CD8-positive, alpha-beta T cell (primary cell): ENCODE measurements at places on chromosomes 2 and 18.

DNA sequence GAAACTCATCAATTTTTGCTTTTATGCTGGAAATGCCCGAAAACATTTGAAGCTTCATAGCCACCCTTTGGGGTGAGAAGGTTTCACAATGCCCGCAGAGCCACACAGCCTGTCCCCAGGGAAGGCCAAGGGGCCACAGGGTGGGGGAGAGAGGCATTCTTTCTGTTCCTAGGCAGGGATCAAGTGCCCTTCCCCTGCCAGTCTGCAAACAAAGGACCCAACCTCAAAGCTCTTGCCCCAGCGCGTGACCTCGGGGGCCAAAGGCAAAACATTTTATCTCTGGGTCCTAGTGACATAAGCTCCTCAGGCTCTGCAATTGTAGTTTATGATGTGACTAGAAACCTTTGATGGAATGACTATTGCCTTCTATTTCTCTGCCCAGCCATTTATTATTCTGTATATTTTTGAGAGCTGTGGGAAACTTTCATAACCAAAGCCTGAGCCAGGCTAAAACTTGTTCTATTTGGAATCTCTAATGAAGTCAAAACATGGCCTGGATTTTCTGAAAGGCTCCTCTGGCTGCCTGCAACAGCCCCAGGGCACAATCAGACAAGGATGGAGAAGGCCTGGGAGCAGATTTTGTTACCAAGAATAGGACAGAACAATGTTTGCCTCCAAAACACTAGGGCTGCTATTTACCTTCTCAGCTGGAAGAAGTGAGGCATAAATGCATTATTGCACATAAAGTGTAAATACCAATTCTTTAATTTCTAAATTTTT, 137.2 kb upstream of the KCTD1 start:
- no peak for DNase-seq

- no peak for DNase-seq
Measured at GRCh38 chr18:48061781-48062570, 131.5 kb upstream of the SMAD2 start.

GRCh38 chr2:69059731-69060290, 46.8 kb downstream of the ANTXR1 start:
- DNase-seq: no peak

DNA sequence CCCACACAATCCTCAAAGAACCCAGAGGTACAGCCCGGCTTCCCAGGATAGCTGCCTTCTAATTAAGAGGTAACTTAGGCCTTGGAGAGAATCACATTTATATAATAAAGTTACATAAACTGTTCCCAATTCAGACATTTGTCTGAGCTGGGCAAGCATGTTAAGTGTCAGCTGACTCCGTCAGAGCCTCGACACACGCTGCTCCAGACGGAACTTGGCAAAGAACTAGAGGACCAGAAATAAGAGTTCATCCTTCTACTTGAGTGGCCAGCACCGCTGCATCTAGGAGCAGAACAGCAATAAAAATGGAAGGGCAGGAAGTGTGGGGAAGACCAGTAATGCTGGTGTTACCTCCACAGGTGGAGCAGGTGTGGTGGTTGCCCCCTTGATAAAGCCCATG, 80.5 kb downstream of the MYO5B start:
- no peak for DNase-seq

DNA sequence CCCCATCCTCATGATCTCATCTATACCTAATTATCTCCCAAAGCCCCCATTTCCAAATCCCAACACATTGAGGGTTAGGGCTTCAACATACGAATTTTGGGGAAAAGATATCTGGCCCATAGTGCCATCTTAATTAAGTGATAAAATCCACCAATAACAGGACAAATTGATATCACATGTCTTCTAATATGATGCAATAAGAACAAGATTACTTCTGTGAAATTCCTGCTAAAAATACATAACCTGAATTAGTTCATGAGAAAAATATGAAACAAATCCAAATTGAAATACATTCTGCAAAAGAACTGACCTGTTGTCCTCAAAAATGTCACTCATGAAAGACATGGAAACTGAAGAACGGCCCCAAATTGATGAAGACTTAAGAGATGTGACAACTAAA, 28.8 kb downstream of the FOXI3 start:
- DNase-seq: no peak

GRCh38 chr2:219744600-219744999, 117.2 kb downstream of the SLC4A3 start:
- no peak for DNase-seq

DNA sequence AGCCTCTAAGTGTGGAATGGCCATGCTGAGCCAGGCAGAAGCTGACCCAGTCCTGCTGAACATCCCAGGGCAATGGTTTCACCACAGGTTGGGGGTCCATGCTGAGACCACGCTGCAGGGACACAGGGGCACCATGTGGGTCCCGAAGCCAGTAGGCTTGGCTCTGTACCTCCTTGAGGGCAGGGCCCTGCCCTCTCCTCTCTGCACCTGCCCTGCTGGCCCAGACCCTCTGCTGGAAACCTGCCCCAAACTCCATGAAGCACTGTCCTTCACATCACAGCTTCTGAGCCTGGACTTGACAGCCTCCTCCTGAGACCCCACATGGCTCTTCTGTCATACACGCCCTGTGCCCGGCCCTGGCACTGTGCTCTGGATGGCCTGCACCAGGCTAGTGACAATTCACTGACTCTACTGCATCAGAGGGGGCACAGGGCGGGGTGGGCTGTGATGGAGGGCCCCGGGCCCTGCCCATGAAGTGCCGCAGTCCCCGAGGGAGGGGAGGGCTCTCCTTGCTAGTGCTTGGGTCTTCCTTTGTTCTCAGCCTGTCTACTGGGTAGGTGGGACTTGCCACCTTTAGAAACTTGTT, 24.7 kb downstream of the HS6ST1 start:
- DNase-seq: no peak

GRCh38 chr2:238513346-238513745, 86.6 kb downstream of the ASB1 start:
- no peak for DNase-seq

- DNase-seq: no peak
Measured at GRCh38 chr2:15278296-15278695, 282.8 kb downstream of the NBAS start.

DNA sequence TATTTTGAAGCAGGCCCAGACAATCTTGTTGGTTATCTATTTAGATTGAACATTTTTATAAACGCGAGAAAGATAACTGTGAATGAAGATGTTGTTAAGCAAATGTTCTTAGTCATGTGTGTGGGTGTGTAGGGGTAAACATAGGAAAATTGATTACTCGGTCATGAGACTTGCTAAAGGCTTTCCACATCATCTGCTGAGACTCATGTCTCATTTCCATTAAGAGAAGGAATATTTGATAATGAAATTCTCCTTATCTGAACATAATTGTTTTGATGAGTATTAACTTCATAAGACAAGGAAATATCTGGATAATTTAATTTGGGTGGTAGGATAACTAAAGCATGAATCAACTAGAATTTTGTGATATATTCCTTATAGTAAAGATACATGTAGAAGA, 19.7 kb downstream of the CCDC102B start:
- DNase-seq: no peak

DNA sequence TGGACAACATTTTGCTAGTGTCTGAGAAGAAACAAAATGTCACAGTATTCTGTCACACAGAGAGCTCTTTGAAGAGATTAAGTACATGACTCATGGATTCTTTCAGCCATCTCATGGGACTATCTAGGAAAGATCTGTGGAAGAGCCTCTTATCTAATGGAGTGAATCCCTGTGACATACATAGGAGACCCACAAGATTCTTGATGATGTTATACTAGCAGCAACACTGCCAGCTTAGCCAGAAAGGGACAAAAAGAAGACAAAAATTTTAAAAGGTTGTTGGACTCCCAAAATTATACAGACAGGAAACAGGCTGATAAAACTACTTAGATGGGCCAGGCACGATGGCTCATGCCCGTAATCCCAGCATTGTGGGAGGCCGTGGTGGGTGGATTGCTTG, 143.3 kb upstream of the MGAT5 start:
- no peak for DNase-seq

DNA sequence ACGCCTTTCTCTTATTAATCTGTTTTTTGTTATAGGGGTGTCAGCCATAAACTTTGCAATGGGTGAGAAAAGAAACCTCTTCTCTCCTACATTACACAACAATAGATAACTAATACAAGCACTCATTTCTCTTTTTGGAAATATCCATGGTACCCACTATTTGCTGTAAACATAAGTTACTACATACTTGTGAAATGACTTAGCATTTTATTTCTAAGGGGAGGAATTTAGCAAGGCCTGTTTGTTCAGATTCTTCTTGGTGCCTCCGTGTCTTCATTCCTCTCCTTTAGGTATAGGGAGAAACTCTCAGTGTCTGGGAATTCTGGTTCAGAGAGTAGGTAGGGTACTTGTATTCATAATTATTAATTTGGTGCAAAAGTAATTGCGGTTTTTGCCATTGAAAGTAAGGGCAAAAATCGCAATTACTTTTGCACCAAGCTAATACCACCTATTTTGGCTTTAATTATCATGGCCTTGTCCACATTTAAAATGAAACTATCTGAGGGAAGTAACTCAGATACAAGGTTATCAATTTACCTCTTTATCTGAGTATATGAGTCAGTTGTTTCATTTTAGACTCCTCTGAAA, 134.8 kb downstream of the MREG start:
- DNase-seq: no peak

DNA sequence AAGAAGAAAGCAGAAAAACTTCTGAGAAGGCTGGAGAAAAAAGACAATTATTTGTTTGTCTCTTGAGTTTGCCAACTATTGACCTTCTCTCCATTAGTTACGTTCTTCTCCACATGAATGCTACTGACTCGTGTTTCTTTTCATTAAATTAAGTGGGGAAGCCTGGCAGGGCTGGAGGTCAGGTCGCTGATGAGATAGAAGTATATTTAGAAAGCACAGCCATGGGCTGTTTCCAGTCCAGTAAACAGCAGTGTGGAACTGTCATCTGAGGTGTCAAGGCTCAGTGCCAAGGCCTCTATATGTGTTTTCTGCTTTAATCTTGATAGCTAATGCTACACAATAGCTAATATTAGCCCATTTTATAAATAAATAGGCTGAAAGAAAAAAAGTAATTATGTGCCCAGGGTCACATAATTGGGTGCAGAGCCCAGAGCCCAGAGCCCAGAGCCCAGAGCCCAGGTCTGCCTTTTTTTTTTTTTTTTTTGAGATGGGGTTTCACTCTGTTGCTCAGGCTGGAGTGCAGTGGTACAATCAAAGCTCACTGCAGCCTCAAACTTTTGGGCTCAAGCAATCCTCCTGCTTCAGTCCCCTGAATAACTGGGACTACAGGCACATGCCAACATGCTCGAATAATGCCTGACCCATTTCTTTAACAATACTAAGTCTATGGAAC, 6.3 kb downstream of the MSGN1 start:
- DNase-seq: no peak

DNA sequence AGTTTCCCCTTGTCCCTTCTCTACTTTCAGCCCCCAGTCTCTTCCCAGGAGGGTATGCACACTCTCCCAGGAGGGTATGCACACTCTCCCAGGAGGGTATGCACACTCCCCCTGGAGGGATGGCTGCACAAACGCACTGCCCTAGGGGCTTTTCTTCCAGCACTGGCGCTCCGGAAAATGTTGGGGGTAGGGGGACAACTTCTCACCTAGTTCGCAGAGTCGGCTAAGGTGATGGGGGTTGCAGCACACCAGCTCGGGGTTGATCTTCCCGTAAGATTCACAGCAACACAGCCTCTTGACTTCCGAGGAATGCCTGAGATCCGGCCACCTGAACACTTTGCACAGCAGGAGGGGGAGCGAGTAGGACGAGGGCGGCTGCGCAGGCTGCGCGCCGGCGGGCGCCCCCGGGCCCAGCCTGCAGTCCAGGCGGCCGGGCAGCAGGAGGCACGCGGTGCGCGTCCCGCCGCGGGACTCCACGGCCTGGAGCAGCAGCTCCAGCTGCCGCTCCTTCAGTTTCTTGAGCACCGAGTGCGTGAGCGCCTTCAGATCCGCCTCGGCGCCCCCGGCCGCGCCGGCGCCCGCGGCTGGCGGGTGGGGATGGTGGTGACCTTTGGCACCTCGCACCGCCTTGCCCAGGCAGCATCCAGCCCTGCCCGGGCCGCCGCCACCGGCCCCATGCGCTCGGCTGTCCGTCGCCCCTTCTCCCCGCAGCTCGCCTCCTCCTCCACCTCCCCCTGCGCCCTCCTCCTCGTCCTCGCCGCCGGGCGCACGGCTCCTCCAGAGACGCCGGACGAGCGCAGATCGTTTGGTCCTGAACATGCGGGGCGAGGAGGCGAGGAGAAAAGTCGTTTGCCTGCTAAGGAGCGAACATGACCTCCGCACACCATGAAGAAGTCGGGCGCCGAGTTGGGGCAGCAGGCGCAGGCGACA, 894 bp downstream of the SMAD7 start:
- peak; percentile 74 for DNase-seq

DNA sequence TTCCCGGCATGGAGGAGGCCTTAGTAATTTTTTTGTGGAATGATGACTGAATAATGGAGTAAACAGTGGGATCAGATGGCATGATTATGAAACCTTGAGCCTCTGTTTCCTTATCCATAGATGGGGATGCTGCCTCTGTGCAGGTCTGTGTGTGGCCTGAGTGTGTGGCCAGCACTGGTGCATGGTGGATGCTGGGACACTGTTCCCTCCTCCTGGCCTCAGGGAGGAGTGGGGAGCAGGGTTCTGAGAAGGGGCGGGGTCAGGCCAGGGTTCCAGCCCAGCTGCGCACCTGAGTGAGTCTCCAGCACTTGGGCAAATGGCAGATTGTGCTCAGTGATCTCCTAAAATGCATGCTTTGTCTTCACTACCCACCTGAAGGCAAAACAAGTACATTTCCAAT, 66.4 kb downstream of the DCDC2C start:
- DNase-seq: no peak

DNA sequence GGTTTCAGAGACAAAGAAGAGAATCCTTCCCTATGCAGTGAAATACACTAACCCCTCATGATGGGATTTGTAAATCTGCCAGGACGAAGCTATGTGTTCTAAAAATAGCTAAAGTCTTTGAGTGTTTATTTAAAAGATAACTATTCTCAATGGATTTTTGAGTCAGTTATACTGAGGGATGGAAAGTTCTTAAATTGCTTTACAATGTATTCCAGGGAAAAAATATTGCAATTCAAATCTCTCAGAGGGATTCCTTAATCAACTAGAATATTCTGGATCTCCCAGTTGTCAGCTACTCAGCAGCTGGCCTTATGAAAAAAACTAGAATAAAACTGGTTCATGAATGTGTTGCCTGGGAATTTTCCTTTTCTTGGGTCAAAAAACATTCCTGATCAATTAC, 312.4 kb downstream of the PLCL1 start:
- DNase-seq: no peak

DNA sequence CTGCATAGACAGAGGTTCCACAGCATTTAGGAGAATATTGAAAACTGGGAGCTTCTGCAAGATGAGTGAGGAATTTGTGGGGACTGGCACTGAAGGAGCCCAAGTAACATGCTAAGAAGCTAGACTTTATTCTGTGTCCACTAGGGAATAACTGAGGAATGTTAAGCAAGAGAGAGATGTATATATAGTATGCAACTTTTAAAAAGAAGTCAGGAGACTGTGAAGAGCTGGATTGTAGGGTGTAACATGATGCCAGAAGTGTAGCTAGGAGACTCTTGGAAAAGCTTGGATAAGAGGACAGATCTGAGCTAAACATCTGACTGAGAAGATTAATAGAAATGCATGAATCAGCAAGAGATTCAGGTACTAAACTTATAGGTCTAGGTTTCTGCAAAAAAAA, 270.6 kb upstream of the MMADHC start:
- no peak for DNase-seq

- DNase-seq: no peak
Measured at GRCh38 chr2:210445732-210446131, 30.8 kb downstream of the LANCL1 start.
